Lung microvascular endothelial cell (primary cell): ENCODE measurements at places on chromosomes 3 and 15. TPM values are rescaled to one million over a fixed set of nuclear protein-coding genes. Genes with fewer than 3 reads are reported as not detected.

DNA sequence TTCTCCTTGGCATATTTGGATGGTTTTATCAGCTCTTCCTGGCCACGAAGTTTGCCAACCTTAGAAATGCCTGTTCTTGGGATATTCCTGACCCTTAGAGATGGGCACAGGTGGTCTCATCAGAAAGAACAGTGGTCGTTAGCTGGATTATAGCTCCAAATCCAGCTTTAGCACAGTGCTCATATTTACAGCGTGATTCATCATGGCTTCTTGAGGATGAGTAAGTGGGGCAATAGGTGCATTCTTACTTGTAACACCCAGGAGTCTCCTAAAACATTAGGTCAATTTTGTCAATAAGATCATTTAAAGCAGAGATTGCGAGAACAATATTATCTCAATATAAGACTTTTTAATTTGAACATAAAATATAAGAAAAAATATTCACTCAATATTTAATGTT, 191.9 kb downstream of the GABRB3 start:
- no peak for DNase-seq

- DNase-seq = no peak
Measured at GRCh38 chr3:161449785-161450184, 46.8 kb upstream of the OTOL1 start.

DNA sequence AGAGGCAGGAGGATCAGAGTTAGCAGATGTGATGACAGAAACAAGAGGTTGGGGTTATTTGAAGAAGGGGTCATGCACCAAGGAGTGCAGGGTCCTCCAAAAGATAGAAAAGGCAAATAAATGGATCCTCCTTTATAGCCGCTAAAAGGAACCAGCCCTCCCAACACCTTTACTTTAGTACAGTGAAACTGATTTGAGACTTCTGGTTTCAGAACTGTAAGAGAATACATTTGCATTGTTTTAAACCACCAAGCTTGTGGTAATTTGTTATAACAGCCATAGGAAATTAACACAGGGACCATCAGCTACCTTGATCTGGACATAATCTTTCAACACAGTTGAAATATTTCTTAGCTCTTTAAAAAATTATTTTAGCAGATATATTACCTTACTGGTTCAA, 166.6 kb downstream of the TIGIT start:
- DNase-seq = no peak

DNA sequence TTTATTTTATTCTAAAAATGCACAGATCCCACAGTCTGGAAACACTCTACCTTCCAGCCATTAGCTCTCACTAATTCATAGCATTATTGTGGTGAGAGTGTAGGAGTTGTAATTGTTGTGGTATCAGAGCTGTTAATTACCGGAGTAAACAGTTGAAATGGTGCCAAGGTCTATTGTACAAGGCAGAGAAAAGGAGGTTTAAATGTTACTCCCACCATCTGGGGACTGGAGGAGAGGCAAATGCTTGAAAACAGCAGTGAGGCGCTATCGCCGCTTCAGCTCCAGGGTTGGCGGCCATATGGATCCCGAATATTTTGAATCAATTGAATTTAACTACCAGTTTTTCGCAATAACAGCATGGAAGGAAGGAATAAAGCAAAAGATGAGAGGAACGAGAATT, 113.1 kb upstream of the C15orf61 start:
- no peak for DNase-seq

- no peak for DNase-seq
Measured at GRCh38 chr3:142106548-142106947, 42.8 kb downstream of the TFDP2 start.

- DNase-seq = no peak
Measured at GRCh38 chr15:90864507-90864906, 3.9 kb upstream of the FURIN start.

DNA sequence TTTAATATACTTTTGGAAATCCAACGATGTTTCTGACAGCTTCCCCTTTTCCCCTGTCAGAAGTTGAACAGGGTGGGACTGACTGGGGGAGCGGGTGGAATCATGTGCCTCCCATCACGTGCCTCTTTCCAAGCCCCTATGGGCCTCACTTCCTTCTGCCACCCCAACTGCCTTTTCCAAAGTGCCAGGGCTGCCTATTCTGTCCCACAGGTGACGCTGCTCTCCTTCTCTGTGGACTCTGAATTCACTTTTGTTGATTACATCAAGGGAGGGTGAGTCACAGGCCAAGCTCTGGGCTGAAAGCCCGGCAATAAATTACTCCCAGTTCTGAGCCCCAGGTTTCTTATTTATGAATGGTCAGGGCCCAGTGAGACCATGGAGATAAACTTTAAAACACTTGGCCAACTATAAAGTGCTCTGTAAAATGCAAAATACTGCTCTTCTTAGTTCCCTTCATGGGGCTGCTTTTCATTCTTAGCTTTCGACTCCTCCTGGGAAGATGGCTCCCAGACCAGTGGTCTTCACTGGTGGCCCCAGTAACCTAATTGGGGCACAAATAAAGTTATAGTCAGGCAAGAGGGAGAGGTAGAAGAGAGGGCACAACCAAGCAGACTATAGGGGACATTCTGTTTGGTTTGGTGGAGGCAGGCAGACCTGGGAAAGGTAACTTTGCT, 12.3 kb downstream of the CPNE9 start:
- DNase-seq = peak; percentile 90

GRCh38 chr3:58683466-58683865, 16.9 kb upstream of the FAM3D start:
- DNase-seq = no peak

XYLB gene
- total RNA-seq = 1.3 and 1.8 TPM in 2 replicates

CCDC9B gene
- 8.9 and 11.1 TPM in 2 replicates for total RNA-seq
